CD4-positive, alpha-beta T cell (primary cell): ENCODE measurements at places on chromosomes 4 and X.

GRCh38 chrX:56219700-56220099 is 12.5 kb upstream of the KLF8 start:
- DNase-seq = no peak

GRCh38 chr4:16597845-16598596 is 300.4 kb downstream of the LDB2 start:
- no peak for DNase-seq

DNA sequence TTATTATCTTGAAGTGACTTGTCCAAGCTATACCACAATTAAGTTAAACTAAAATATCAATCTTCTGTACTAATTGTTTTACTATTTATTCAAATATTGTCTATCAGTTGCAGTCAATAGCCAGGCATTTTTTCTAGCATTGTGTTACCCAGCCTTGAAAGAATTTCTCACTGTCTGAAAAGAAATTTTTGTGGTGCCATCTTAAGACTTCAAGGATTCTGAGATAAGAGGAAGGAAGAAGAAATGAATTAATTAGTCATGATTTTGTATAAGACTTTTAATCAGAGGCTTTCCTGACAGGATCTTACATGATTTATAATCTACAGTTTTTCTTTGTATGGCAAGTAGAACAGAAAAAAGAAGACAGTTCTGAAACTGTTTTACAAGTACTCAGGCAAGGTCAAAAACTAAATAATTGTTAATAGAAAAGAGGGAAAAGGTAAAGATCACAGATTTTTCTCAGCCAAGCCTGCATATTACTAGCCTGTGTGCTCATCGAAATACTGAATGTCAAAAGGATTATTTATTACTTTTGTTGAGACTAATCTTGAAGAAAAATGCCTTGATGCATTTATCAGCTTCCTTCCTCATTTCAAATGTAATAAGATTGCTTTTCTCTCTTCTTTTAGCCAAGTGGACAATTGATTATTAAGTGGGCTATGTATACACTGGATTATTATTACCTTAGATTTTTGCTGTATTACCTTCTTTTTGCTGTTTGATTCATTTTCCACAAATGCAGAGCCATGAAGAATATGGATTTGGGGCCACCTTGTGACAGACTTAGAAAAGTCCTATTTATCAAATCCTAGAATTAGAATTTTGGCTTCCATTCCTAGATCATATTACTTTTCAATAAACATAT is 53.8 kb downstream of the CXCL1 start:
- no peak for DNase-seq

- no peak for DNase-seq
These were observed 3.4 kb downstream of the ABCD1 start for GRCh38 chrX:153728095-153728494.

GRCh38 chr4:154329939-154330338 is 161.7 kb downstream of the DCHS2 start:
- no peak for DNase-seq

GRCh38 chrX:16113978-16114565 is 9.3 kb upstream of the GRPR start:
- DNase-seq = no peak

DNA sequence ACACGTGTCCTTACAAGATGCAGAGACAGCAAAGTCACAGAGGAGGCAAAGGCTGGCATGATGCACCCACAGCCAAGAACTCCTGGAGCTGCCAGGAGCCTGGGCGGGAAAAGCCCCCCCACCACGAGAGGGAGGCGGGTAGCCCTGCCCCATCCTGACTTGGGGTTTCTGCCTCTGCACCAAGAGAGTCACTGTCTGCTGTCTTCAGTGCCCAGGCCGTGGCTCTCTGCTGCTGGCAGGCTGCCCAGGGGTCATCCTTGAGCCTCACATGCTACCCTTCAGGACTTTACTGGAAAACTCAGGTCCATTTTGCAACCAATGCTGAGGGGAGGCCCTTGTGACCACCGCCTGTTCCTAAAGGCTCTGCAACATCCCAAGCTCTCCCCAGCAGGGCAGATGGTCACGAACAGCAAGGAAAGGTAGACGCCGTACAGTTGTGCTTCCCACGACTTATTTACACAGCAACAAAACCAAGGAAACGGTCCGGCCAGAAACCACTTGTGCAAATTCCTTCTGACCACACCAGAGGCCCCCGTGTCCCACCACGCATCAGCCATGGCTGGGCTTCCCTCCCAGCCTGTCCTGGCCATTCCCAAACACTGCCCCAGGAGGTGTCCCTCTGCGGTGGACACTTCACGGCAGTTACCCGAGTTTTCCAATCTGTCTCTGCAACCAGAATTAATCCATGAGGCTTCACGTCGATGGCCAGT is 56.9 kb downstream of the ACOX3 start:
- DNase-seq = no peak

DNA sequence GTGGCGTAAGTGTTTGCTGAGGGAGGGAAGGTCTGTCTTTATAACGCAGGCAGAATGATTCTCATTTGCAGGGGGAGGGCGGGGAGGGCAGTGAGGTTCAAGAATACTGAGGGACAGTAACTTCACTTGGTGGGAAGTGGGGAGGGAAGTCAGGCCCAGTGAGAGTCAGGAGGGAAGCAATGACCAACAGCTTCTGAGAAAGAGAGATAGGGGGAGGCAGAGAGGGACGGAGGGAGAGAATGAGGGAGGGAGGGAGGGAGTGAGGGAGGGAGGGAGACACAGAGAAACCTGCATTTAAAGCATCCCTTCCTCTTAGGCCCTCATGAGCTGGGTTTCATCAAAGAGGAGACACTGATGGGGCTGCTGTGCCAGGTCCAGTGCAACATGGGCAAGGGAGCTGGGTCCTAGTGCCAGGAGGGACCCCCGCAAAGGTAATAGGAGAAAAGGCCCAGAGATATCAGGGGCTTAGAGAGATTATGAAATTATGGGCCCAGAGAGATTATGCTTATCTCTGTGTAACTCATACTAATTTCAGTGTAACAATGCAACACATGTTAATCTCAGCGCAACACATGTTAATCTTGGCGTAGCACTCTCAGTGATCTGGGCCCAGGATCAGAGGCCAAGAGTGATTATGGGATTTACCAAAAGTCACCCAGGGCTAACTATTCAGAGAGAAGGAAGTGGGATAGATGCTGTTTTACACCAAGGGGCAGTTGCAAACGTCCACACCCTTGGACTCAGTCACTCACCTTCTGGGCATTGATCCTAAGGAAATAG is 112.1 kb downstream of the DRD5 start:
- no peak for DNase-seq

GRCh38 chr4:27604692-27605091 is 744.1 kb downstream of the STIM2 start:
- no peak for DNase-seq

- DNase-seq = no peak
These were observed 10.5 kb downstream of the CD99L2 start for GRCh38 chrX:150887906-150888465.

DNA sequence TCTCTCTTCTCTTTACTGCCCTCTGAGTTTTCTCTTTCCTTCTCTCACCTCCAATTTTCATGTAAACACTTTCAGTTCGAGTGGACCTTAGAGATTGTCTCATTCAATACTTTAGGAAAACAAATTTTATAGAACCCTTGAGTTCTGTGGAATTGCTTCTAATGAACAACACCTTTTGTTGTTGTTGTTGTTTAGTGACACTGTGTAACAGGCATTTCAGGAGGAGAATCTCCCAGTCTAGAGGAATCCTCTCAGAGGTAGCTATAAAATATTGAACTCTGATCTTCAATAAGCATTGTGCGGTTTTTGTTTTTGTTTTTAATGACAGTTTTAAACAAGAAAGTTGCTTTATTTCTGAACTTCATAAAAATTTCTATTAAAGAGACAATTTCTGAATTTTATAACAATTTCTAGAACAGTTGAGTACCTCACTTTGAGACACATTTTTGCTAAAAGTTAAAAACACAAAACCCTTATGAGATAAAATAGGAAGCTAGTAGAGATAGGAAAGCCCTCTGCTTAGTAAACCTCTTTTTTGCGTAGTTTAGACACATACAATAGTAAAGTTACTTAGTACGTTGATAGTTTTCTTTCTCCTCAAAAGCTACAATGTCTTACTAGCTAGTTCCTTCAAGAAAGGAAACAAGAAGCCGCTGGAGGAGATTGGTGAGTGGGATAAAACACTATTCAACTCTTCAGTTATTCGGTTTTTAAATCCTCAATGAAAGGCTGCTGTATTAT is 38.8 kb downstream of the CLCN3 start:
- DNase-seq = no peak
